Fibroblast of the aortic adventitia (primary cell): ENCODE measurements at places on chromosomes 6 and 20. TPM values are rescaled to one million over a fixed set of nuclear protein-coding genes. Genes with fewer than 3 reads are reported as not detected.

The SMLR1 gene
- not detected in 2 replicates for total RNA-seq

The MAPK13 gene
- total RNA-seq: 2.3 and 15.6 TPM in 2 replicates

The SOD2 gene
- total RNA-seq: 184 and 504 TPM in 2 replicates

The GGT7 gene
- total RNA-seq: 5.2 and 6.5 TPM in 2 replicates

The ASIP gene
- total RNA-seq: not detected in 2 replicates

The LY6G6F gene
- total RNA-seq: not detected in 2 replicates
